ENCODE measurements at places on chromosomes 11 and 22.

GRCh38 chr22:43273902-43274484, 69.2 kb downstream of the SCUBE1 start:
- DNase-seq, result peak; percentile 85

DNA sequence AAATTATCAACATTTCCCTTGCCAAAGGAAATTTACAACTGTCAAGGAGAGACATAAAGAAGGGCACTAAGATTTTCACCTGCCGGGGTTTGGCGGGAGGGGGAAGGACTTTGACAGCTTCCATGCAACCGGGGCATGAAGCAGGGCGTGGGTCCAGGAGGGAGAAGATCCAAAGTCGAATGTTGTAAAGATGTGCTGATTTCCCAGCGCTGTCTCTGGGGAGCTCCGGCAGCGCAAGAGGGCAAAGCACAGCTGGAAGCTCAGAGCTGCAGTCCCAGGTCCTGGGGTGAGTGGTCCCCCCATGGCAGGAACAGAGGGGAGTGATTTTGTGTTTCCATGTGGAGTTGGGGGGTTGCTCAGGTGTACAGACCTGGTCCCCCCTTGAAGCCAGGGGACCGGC, at the start of gene MS4A10:
Gene MS4A10 (plus strand): TSS at position 198 of the 400 bp plus-strand sequence. CDS start 5,003 bp downstream, outside the sequence.
- DNase-seq, result no peak

- DNase-seq, result no peak
Measured at GRCh38 chr11:128391811-128392210, 195.5 kb downstream of the ETS1 start.

DNA sequence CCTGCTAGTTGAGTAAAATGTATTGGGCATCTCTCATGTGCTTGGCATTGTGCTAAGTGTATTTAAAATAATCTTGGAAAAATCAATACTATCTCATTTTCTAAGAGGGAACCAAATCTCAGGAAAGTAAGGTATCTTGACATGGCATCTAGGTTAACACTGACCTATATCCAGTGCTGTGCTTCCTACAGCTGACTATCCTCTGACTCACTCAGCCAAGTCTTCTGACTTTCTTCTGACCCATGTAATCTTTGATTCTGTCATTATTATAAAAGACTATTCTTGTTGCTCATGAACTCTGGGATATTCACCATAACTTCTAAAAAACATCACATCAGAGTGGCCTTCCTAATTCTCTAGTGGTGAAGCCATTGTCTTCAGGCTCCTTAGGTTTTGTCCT, 304.1 kb upstream of the TENM4 start:
- DNase-seq, result no peak

DNA sequence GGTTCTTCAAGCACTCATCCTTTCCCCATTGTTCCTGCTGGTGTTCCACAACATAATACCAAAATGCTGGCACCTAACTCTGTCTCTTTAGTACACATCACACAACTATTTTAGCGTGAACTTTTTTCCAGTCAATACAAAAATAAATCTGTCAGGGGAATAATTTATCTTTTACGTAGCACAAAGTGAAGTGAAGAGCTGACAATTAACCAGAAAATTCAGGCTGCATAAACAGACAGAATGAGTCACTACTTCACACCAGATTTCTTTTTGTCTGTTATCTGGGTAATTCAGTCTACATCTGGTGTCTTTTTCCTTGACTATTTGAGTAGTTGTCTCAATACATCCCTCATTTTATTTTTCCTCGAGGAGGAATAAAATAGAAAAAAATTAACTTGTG, 7.9 kb upstream of the ETS1 start:
- DNase-seq, result no peak

DNA sequence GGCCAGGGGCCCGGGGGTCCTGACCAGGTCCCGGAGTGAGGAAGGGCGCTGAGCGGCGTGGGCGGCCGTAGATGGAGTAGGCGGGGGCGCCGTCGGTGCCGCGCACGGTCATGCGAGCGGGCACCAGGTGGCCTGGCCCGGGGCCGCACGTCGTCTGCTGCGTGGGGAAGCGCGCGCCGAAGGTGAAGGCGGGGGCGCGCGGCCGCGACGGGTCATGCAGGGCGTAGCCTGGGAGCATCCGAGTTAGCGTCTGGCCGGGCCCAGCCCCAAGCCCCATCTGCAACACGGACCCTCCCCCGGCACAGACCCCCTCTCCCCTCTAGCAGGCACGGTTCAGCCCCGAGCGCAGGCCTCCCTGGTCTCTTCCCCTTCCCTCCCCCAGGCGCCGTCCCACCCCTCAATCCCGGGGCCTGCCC, 1.7 kb upstream of the TYMP start:
- peak; percentile 67 for DNase-seq

- DNase-seq, result no peak
Measured at GRCh38 chr11:114026355-114026754, 33.2 kb upstream of the ZBTB16 start.

- DNase-seq, result no peak
Measured at GRCh38 chr11:110430267-110431050, 711 bp downstream of the FDX1 start.

DNA sequence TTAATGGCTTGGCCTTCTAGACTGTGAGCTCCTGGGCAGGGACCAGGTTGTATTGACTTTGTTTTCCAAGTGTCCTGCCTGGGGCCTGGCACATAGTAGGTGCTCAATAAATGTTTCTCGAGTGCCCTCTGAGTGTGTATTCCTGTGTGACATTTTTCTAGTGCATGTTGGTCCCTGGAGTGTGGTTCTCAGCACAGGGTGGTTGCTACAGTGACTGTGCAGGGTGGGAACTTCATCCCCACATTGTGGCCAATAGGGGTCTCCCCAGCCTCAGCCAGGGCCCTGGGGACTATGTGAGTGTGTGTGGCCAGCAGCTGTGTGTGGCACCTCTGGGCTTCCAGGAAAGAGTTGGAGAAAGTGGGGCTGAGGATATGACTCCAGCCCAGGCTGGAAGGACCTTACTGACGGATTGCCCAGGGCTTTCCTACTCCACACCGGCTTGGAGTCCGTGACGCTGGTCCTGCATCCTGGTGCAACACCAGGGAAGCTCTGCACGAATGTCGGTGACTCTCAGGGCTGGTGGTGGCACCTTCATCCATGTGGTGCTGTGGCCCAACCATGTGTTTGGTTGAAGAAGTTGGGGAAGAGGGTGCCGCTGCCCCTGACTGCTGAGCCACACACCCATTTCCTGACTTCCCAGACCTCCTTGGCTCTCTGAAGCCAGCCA, 9.0 kb upstream of the MARK2 start:
- peak; percentile 72 for DNase-seq

- no peak for DNase-seq
Measured at GRCh38 chr11:9493492-9493891, 32.7 kb downstream of the ZNF143 start.

GRCh38 chr22:48943567-48944432, 883.9 kb downstream of the BRD1 start:
- DNase-seq, result peak; percentile 12

DNA sequence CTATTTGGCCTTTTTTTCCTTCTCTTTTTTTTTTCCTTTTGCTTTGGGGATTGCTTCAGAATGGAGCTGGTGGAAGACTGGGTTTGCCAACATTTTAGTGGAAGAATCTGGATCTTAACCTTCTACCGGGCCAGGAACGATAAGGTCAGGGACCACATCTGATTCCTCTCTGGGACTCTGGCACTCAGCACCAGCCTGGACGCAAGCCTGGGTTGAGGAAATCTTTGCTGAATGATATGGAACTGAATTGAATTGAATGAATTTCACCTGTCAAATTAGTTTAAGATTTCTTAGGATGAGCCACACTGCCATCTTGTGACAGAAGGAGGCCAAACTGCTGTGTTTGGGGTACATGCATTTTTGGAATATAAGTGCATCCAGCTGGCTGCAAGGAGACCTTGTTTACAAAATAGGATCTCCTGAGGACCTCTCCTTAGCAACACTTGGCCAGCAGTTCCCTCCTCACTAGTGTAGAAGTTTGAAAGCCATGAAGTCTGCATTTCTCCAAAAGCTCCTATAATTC, 30.4 kb downstream of the TPBGL start:
- DNase-seq, result peak; percentile 55

DNA sequence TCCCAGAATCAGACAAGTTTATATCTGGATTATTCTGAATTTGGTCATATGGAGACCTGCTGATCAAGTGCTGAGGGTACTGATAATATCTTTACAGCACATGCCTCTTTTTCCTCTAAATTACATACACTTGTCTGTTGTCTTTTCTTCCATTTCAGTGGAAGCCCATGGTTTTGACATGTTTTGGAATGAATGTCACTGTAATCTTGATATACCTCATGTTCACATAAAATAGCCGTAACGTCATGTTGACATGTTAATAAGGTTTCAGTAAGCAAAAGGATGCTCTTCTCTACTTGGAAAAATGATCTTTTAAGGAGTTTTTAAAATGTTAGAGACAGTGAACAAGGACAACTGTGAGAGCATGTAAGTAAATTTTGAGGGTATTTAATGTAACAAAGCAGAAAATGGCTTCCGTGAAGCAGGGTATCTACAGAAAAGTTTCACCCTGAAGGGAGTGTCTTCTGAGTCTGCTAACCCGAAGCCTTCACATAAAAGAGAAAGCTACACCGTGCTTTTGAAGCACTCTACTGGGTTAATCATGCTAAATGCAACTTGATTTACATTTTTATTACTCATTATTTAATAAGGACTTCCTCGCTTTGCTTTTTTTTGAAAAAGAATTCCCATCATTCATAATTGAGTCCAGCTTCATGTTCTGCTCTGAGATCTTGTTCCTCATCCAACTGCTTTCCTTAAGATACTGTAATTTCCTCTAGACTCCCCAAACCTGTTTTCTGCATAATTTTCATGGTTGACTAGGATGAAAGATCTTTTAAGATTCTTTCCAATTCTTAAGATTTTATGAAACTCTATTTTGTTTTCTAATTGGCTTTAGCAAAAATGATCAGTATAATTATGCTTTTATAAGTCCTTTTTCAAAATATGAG, 56.2 kb downstream of the YAP1 start:
- no peak for DNase-seq

DNA sequence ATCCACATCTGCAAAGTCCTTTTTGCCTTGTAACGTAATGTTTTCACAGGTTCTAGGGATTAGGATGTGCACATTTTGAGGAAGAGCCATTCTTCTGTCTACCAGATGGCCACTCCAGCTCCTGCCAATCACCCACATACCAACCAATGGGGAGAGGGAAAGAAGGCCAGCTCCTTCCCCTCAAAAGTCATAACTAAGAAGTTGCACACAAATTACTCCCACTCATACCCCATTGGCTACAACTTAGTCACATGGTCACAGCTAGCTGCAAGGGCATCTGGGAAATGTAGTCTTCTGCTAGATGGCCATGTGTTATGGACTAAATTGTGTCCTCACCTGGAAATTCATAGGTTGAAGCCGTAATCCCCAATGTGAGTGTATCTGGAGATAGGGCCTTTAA, 15.4 kb upstream of the MYOD1 start:
- DNase-seq, result no peak

- DNase-seq, result no peak
Measured at GRCh38 chr11:17164361-17165246, 43.2 kb downstream of the PIK3C2A start.

- peak; percentile 61 for DNase-seq
Measured at GRCh38 chr11:27700351-27701301, at the start of gene BDNF. BDNF (minus strand) TSS chr11:27700455; CDS start chr11:27658564, 41,891 bp downstream.

GRCh38 chr11:102580185-102580951, 44.8 kb downstream of the MMP20 start:
- DNase-seq, result no peak

GRCh38 chr11:2374456-2375201, 2.5 kb upstream of the CD81 start:
- DNase-seq, result no peak

DNA sequence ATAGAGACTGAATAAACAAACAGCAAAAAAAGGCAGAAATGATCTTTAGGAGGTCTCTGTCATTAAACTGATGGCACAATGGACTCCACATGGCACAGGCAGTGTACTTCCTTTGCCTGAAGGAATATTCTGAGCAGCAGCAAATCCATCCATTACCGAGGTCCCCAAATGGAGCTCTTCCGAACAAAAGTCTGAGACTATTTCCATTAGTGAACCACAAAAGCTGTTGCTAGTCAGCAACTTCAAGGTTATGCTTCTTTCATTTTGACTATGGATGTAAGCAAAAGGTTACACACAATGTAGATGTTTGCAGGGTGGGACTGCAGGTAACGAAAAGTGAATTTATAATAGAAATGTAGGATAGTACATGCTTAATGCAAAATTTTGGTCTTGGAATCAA, 14.5 kb downstream of the NARS2 start:
- no peak for DNase-seq

DNA sequence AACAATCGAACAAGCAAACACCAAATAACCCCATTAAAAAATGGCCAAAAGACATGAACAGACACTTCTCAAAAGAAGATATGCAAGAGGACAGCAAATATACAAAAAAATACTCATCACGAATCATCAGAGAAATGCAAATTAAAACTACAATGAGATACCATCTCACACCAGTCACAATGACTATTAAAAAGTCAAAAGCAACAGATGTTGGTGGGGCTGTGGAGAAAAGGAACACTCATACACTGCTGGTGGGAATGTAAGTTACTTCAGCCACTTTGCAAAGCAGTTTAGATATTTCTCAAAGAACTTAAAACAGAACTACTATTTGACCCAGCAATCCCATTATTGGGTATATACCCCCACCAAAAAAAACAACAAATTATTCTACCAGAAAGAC, 51.3 kb upstream of the FLI1 start:
- DNase-seq, result no peak

- no peak for DNase-seq
Measured at GRCh38 chr11:40974186-40974795, 485.2 kb downstream of the LRRC4C start.

DNA sequence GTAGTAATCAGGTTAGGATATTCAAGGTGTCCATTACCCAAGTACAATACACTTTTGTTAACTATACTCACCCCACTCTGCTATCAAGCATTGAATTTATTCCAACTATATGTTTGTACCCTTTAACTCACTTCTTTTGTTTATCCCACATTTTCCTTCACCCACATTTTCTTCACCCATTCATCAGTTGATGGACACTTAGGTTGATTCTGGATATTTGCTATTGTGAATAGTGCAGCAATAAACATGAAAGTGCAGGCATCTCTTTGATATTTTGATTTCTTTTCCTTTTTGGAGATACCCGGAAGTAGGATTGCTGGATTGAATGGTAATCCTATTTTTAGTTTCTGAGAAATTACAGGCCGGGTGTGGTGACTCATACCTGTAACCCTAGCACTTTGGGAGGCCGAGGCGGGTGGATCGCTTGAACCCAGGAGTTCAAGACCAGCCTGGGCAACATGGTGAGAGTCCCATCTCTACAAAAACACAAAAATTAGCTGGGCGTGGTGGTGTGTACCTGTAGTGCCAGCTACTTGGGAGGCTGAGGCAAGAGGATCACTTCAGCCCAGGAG, 6.5 kb downstream of the TMEM25 start:
- DNase-seq, result no peak

DNA sequence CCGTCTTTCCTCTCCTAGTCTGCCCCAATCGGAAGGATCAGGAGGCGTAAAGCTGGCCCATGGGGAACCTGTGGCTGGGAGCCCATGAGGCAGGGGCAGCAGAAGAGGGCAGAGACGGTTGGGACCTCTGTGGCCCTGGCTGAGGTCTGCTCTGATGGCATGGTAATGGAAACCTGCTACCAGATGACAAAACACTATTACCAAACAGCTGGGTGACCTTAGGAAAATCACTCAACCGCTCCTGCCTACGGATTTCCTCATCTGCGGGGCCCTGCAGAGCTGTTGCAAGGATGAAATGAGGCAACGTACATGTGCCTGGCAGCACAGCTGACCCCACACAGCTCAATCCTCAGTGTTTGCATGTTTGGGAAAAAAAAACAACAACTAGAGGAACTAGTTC, 4.6 kb downstream of the AP5B1 start:
- DNase-seq, result peak; percentile 2

GRCh38 chr11:3120071-3120792, 44.9 kb downstream of the OSBPL5 start:
- DNase-seq, result no peak
